Right hindlimb (tissue), 1 donor: ENCODE measurements at places on chromosomes 16 and 17.

- no peak for DNase-seq
Observed at GRCh38 chr17:19024101-19025078, 19.8 kb upstream of the FAM83G start.

DNA sequence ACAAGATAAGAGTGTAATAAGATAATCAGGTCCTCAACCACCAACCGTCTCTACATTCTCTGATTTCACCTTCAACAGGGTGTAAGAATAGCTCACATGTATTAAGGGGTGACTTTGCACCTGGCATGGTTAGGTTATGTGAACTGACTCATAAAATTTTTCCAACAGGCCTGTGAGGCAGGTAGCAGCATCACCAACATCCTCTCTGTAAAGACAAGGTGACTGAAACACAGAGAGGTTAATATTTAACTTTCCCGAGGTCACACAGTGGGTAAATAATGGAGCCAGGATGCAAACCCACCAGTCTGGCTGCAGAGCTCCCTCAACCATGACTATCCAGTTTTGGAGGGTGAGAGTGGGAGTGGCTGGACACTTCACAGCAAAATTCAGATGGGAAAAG is 317.2 kb downstream of the C16orf95 start:
- DNase-seq: no peak

DNA sequence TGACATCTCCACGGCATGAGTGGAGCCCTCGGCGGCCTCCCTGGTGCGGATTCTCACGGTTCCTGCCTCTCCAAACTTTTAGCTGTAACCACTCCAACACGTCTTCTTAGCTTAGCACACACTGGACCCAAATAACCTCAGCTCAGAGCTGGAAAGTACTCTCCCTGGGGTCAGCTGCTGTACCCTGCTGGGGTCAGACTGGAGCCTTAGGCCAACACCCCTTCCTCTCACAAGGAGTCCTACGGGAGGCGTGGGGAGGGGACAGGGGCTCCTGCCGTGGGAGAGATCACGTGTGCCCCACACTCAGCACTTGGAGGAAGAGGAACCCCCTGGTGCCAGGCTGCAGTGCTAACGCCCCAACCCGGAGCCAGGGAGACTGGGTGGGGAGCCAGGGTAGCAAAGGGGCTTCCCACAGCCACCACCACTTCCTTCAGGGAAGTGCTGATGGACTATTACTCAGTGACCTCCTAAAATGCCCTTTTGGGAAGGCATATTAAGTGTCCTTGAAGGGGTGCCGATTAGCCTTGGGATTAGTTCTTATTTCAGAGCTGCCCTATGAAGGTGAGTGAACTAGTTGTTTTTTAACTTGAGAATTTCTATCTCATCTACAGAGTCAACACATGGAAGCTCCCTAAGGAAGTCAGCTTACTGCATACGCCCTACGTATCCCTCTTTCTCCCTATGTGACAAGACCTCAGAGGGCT is 124.0 kb downstream of the HIC1 start:
- DNase-seq: no peak

DNA sequence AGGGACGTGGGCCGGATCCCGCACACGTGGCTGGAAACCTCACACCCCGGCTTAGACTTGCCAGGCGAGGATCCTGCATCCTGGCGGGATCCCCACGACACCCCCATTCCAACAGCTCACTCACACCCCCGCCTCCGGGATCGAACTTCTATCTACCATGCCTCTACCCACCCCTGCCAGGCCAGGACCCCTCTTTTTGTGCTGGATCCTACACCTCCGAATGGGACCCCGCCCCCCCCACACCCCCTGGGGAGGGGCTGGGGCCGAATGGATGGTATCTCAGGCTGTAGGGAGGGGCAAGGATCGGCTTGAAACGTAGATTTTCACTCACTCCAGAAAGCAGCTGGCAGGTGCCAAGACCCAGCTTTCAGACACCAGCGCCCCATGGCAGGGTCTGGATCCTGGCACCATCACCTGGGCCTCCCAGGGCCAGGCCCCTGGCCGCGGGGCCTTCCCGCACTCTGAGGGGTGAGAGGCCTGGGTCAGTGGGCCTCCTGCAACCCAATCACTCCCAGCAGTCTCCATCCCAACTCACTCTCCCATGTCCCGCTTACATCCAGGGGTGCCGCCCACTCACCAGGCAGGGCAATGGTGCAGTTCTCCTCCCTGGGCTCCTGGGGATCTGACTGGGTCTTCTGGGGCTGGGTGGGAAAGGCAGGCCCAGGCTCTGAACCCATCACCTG is 6.7 kb downstream of the PRSS36 start:
- no peak for DNase-seq

DNA sequence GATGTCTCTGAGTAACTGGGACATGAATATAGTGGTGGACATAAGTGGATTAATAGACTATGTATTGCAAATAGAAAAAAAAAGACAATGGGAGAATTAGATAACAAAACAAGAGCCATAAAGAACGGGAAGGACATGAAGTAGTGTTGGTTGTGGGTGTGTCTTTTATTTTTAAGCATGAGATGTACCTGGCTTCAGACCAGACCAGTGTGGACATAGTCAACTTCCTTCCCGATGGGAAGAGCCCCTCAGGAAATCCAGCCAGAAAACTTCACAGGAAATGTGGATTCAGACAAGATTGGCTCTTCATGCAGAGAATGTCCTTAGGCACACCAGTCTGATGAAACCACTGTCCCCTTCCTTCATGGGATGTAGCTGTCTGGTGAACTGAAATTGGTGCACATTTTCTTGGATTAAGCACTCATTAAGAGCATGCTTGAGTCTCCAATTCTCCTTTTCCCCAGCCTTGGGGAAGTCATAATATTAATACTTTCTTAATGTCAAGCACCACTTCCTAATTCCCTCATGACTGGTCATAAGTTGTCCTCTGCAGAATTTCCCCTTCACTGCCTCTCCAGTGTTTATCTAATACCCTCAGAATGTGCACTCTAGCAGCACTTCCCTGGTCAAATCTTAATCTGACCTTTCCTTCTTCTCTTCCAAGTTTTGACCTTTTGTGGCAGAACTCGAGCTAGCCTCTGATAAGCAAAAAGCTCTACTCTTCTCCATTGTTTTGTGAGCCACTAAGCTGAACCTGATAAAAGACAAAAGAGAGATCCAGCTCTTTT is 350.6 kb upstream of the MAF start:
- no peak for DNase-seq

DNA sequence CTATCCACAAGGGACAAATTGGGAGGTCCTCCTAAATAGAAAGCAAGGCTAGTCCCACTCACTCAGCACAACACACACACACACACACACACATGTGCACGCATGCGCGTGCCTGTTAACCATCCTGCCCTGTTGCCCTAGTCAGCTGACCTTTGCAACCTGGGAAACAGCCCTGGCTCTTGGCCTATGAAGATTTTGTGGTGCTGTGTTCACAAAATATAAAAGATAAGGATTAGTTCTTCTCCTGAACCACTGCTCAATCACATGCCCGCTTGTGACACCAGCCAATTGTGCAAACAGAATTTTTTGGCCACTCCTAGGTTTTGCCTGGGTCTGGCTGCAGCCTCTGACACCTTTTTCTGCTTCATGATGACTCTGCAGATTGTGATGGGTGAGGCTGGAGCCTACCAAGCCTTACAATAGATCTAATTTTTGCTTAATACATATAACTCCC is 3.3 kb upstream of the CES1 start:
- DNase-seq: no peak

- DNase-seq: no peak
Observed at GRCh38 chr16:23424292-23424958, 28.6 kb downstream of the COG7 start.

- no peak for DNase-seq
Observed at GRCh38 chr17:64472564-64472963, 23.6 kb downstream of the MILR1 start.
